H1 (cell line): ENCODE measurements at places on chromosomes 3 and 15. TPM values are rescaled to one million over a fixed set of nuclear protein-coding genes. Genes with fewer than 3 reads are reported as not detected.

GRCh38 chr3:72259755-72260587, 475.0 kb upstream of the PROK2 start:
- no peaks in the 10 kb centered on the region for H3K36me3 ChIP-seq
- no peaks in the 10 kb centered on the region for H3K27me3 ChIP-seq
- H3K4me3 ChIP-seq, result no peak overlapping the region
- peaks cover 3% of the 10 kb centered on the region for H3K4me1 ChIP-seq

DNA sequence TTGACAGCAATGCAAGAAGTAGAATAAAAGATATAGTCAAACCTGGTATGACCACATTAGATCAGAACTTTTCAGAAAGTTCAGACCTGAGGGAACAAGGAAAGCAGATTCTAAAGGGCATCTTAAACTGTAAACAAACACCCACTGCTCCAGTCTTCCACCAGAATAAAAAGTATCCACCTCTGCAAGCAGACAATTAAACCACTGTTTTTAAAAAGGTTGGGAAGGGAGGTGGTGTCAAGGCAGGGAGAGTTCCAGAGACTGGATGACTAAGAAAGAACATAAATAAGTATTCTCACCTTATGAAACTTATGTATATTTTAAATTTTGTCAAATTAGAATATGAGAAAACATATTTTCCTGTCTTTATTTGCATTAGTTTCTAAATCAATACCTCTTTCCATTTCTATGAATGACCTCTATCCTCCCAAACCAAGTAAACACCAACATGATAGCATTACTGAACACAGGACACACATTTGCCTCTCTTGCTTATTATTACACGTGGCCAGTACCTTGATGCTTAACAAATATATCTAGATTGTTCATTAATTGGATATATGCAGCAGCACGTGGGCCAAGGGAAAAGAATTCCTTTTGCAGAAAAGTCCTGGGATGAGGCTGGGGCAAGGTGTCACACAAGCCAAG, 31.6 kb downstream of the PIK3CB start:
- DNase-seq, result no peak
- H3K27ac ChIP-seq, result no peak overlapping the region
- H3K27me3 ChIP-seq, result no peaks in the 10 kb centered on the region
- no peaks in the 10 kb centered on the region for H3K4me1 ChIP-seq
- H3K4me3 ChIP-seq, result no peak overlapping the region

GRCh38 chr3:47016934-47017435, 37.5 kb downstream of the NBEAL2 start:
- H3K4me3 ChIP-seq, result no peak overlapping the region
- H3K27me3 ChIP-seq, result no peaks in the 10 kb centered on the region
- no peaks in the 10 kb centered on the region for H3K4me1 ChIP-seq
- H3K36me3 ChIP-seq, result peaks cover 11% of the 10 kb centered on the region; the same call in 1 of the 2 replicates

- H3K4me3 ChIP-seq, result no peak overlapping the region
- no peak for DNase-seq
- H3K27ac ChIP-seq, result no peak overlapping the region
- H3K27me3 ChIP-seq, result no peaks in the 10 kb centered on the region
- H3K36me3 ChIP-seq, result no peaks in the 10 kb centered on the region
- no peaks in the 10 kb centered on the region for H3K4me1 ChIP-seq
Observed at GRCh38 chr15:92290359-92290992, 103.2 kb upstream of the ST8SIA2 start.

DNA sequence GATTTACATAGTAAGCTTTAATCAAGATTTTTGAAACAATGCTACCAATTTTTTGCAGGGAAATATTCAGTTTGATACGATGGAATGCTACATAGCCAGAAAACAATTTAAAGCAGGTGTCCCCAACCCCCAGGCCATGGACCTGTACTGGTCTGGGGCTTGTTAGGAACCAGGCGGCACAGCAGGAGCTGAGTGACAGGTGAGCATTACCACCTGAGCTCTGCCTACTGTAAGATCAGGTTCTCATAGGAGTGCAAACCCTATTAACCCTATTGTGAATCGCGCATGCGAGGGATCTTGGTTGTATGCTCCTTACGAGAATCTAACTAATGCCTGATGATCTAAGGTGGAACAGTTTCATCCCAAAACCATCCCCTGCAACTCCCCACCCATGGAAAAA, 322.6 kb upstream of the NECTIN3 start:
- peaks cover 8% of the 10 kb centered on the region; the same call in 1 of the 2 replicates for H3K4me1 ChIP-seq
- H3K27me3 ChIP-seq, result no peaks in the 10 kb centered on the region
- H3K27ac ChIP-seq, result no peak overlapping the region
- no peaks in the 10 kb centered on the region for H3K36me3 ChIP-seq
- DNase-seq, result no peak

- no peak overlapping the region for H3K4me3 ChIP-seq
- peaks cover 10% of the 10 kb centered on the region; the same call in 1 of the 2 replicates for H3K36me3 ChIP-seq
- no peak for DNase-seq
- H3K27ac ChIP-seq, result no peak overlapping the region
- H3K4me1 ChIP-seq, result no peaks in the 10 kb centered on the region
Observed at GRCh38 chr3:47872916-47873315, 70.0 kb downstream of the DHX30 start.

DNA sequence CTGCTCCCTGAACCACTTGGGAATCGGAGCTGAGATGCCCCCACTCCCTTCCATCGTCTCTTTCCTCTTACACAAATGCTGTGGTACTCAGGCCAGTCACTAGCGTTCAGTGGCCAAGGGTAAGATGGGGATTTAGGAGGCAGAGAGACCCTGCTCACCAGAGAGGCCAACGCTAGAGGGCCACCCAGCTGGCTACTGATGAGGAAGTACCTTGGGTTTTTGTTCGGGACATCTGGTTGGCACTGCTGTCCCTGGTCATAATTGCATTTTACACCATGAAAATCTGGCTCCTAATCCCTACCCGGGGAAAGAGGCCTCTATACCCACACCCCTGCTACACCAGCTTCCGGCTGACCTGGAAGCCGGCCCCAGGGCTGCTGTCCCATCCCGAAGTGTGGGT, 7.7 kb downstream of the MAP6D1 start:
- H3K36me3 ChIP-seq, result peaks cover 7% of the 10 kb centered on the region
- DNase-seq, result no peak
- no peaks in the 10 kb centered on the region for H3K27me3 ChIP-seq
- no peaks in the 10 kb centered on the region for H3K4me1 ChIP-seq

DNA sequence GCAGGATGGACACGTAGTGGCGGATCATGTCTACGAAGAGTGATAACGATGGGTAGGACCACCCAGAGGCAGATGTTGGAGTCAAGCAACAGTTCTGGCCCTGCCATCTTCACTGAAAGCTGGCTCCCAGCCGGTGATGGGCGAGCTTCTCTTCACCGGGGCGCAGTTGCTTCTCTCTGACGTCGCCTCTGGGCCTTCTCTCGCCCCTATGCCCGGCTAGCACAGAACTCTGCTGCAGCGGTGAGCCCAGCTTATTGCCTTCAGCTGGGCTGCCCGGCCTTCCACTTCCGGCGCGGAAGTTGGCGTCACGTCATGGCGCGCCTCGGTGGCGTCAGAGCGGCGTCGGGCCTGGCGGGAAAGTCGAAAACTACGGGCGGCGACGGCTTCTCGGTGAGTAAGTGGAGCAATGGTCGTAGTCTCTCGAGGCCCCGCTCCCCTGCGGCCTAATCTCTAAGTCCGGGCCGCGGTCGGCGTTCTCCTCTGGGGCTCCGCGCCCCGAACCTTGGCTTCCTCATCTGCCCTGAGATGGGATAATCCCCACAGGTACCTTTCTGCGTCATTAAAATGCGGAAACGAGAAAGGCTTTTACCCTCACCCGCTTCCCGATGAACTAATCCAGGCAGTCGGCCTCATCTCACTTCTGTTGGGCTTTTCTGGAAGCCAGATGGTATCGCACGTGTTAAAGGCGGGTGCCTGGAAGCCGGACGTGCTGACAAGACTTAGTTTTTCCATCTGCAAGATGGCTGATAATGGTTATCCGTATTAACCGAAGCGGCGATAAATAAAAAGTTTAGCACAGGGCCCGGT, at the start of gene FANCD2:
Gene FANCD2 (plus strand): TSS at position 354 of the 807 bp plus-strand sequence. CDS start 2,221 bp downstream, outside the sequence.
- peaks cover 7% of the 10 kb centered on the region for H3K36me3 ChIP-seq
- H3K27me3 ChIP-seq, result no peaks in the 10 kb centered on the region
- peak within 1 kb of the TSS; percentile 95 for H3K4me3 ChIP-seq
- DNase-seq, result peak; percentile 99
- H3K4me1 ChIP-seq, result 0 out of 2 replicates have a peak, but pooled peaks cover 3% of the 10 kb centered on the region

GRCh38 chr15:69219690-69220089, 59.3 kb downstream of the GLCE start:
- H3K4me1 ChIP-seq, result peaks cover 6% of the 10 kb centered on the region; the same call in 1 of the 2 replicates
- H3K36me3 ChIP-seq, result no peaks in the 10 kb centered on the region
- H3K4me3 ChIP-seq, result no peak overlapping the region
- no peaks in the 10 kb centered on the region for H3K27me3 ChIP-seq
- no peak for DNase-seq

DNA sequence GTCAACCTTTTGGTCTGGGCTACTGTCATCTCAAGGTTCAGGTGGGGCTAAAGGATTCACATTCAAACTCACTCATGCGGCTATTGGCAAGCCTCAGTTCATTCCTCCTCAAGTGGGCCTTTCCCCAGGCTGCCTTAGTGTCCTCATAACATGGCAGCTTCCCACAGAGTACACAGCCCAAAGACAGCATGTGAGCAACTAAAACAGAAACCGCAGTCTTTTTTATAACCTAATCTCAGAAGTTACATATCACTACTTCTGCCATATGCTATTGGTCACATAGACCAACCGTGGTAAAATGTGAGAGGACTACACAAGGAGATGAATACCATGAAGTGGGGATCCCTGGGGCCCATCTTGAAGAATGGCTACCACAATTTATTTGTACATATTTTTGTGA, 4.5 kb upstream of the CEP70 start:
- no peak for DNase-seq
- H3K4me3 ChIP-seq, result no peak overlapping the region
- peaks cover 5% of the 10 kb centered on the region; the same call in 1 of the 2 replicates for H3K4me1 ChIP-seq
- H3K27ac ChIP-seq, result no peak overlapping the region
- no peaks in the 10 kb centered on the region for H3K36me3 ChIP-seq

GRCh38 chr3:133492159-133492741, 81.2 kb upstream of the CDV3 start:
- peaks cover 2% of the 10 kb centered on the region for H3K4me1 ChIP-seq
- no peak overlapping the region for H3K27ac ChIP-seq
- H3K36me3 ChIP-seq, result no peaks in the 10 kb centered on the region
- DNase-seq, result no peak
- no peaks in the 10 kb centered on the region for H3K27me3 ChIP-seq
- no peak overlapping the region for H3K4me3 ChIP-seq

DNA sequence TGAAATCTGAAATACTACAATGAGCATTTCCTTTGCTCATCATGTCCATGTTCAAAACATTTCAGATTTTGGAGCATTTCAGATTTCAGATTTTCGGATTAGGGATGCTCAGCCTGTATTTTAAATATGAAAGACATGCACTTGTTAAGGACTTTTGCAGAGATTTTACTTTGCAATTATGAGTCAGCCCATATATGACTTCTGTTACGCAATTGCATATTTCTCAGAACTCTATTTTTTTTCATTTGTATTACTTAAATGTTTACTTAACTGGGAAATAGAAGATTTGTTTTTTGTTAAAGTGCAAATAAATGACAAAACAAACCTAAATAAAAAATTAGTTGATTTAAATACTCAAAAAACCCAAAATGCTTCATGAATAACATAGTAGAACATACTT, 376.2 kb downstream of the ZBTB20 start:
- no peak overlapping the region for H3K4me3 ChIP-seq
- no peak overlapping the region for H3K27ac ChIP-seq
- H3K4me1 ChIP-seq, result no peaks in the 10 kb centered on the region
- DNase-seq, result no peak

GRCh38 chr3:167884481-167884880, 149.0 kb downstream of the SERPINI1 start:
- no peak for DNase-seq
- no peaks in the 10 kb centered on the region for H3K4me1 ChIP-seq
- no peak overlapping the region for H3K27ac ChIP-seq
- H3K4me3 ChIP-seq, result no peak overlapping the region

DNA sequence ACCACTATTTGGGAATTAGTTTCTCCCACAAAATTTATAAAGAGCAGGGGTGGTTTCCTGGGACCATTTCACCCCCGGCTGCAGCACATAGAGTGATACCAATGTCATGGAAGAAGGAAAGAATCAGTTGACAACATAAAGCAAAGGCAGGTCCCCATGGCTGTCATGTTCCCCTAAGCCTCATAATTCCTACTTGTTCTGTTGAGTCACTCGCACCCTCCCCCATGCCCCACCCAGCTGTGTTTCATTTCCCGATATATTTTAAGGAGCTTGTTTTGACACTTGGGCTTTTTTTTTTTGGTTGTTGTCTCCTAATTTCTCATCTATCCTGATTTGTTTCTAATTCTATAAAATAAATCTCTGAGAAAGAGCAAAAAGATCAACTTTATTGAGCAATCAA, 24.9 kb downstream of the ERC2 start:
- no peak overlapping the region for H3K4me3 ChIP-seq
- no peak overlapping the region for H3K27ac ChIP-seq
- H3K27me3 ChIP-seq, result no peaks in the 10 kb centered on the region
- no peak for DNase-seq
- no peaks in the 10 kb centered on the region for H3K36me3 ChIP-seq

DNA sequence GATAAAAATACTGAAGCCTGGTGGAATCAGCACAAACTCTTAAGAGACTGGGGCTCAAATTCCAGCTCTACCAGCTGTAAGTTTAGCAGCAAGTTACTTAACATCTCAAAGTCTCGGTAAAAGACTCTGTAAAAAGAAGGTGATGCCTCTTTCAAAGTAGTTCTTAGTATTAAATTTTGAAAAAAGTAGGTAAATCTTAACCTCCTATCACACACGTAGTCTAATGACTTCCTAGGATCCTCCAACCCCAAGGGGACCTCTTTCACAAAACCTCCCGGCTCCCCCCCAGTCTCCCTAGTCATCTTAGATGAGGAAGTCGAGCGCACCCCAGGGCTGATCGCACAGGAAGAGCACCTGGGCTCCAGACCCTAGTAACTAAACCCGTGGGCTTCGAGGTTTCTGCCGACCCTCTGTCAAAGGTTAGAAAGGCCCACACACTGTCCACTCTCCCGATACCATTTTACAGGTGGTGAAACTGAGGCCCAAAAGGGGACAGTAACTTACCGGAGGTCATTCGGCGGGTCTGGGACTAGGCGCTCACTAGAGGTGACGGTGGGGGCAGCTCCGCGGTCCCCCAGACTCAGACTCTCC, 427 bp downstream of the MBD4 start:
- peak overlapping the region; percentile 20 for H3K27ac ChIP-seq
- H3K36me3 ChIP-seq, result peaks cover 35% of the 10 kb centered on the region

MOBP gene
- total RNA-seq, result 0.10 and 0.50 TPM in 2 replicates

ANKUB1 gene
- total RNA-seq, result not detected in 2 replicates

MELTF gene
- total RNA-seq, result 3.5 and 3.7 TPM in 2 replicates

ZNF592 gene
- 31.2 and 33.0 TPM in 2 replicates for total RNA-seq

SI gene
- not detected in 2 replicates for total RNA-seq

TMEM87A gene
- total RNA-seq, result 32.9 and 33.1 TPM in 2 replicates

WDR53 gene
- 17.9 and 18.8 TPM in 2 replicates for total RNA-seq

GOLGA6L7 gene
- not detected in 2 replicates for total RNA-seq
